Hematopoietic multipotent progenitor cell treated with erythropoietin and hydrocortisone succinate and interleukin-3 and kit ligand, for 15 days (in vitro differentiated cells): ENCODE measurements at places on chromosomes 1 and 21.

DNA sequence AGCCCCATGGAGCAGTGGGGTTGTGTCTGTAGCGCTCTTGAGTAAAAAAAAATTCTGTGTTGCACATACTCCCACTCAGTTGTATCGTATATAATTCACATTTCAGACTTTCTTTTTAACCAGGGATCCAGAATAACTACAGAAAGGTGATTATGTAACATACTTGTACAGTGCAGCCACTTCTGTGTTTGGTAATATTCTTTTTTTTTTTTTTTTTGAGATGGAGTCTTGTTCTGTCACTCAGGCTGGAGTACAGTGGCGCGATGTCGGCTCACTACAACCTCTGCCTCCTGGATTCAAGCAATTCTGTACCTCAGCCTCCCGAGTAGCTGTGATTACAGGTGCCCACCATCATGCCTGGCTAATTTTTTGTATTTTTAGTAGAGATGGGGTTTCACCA is 82.4 kb upstream of the MACF1 start:
- DNase-seq = no peak

DNA sequence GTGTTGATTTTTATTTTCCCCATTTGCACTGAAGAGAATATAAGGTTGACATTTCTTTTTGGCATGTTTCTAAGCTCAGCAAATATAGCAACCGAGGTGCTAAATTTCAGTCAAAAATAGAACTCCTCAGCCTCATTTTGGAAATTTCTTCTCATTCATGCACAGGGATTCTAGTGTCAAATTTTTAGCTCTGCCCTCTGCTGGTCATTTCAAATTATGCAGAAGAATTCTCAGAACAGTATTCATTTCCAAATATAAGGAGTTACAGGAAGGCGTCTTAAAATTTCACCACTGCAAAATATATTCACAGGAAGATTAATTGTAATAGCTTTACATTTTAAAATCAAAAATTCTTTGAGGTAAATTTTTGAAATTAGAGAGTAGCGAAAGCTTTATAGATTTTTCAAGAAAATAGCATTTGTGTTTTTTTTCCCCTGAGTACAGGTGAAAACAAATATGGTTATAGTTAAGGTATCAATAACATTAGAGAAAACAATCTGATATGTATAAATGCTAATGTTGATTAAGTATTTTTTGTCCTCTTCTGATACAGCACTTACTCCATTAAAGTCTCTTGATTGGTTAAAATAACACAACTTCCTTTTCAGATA is 57.9 kb downstream of the FMN2 start:
- DNase-seq = no peak

GRCh38 chr1:237282208-237282783 is 240.3 kb downstream of the RYR2 start:
- DNase-seq = no peak

DNA sequence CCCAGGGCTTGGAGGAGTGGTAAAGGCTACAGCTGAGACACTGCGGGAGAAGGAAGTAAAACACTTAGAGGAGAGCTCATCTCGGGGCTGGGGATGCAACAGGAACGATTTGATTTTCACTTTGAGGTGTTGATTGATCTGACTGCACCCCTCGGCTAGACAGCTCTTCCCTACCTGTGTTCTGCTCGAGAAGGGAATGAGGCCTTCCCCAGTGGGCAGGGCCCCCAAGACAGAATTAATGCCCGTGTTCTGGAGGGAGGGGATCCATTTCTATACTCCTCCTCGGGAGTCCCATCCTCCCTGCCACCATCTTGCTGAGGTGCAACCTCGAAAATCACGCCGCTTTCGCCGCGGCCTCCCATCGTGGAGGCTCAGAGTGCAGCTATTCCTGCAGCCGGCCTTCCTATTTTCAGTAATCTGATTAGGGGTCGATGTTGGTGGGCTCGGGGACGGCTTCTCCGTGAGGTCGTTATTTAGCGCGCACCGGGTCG is 2.4 kb downstream of the ATP2B4 start:
- no peak for DNase-seq

- no peak for DNase-seq
Measured at GRCh38 chr1:57471995-57472394, 48.1 kb upstream of the DAB1 start.

DNA sequence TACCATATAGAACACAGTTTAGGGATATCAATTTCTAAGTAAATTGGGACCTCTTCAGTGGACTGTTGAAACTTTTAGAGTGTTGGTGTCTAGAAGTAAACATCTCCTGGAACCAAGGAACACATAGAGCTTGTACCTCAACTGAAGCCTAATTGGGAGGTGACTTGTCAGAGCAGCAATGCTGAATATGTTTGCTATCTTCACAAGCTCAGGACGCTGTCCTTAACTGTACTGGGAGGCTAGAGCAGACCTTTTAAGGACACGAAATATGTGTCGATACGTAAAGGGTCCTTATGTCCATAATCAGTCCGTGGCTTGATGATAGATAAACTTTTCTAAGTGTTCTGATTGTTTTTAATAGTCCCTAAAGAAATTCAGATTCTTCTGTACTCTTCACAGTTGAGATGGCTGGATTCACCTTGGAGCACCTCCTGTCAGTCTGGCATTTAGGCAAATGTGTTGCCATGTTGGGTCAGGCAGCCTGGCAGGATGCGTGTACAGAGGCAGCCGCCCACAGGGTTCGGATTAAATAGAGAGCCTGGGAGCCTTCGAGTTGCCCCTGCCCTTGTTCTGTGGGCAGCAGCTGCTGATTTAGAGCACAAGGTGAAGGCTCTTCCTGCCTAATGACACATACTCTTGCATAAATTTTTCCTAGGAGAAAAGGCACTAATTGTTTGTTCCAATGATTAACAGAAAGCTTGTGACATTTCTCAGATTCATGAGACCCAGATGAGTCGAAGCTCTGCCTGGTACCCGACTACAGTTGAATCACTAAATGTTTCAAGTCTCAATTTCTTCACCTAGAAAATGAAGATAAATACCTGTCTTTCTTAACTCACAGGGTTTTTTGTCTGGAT is 3.6 kb downstream of the ACTN2 start:
- no peak for DNase-seq

GRCh38 chr1:22508329-22508728 is 55.0 kb upstream of the EPHA8 start:
- DNase-seq = no peak

DNA sequence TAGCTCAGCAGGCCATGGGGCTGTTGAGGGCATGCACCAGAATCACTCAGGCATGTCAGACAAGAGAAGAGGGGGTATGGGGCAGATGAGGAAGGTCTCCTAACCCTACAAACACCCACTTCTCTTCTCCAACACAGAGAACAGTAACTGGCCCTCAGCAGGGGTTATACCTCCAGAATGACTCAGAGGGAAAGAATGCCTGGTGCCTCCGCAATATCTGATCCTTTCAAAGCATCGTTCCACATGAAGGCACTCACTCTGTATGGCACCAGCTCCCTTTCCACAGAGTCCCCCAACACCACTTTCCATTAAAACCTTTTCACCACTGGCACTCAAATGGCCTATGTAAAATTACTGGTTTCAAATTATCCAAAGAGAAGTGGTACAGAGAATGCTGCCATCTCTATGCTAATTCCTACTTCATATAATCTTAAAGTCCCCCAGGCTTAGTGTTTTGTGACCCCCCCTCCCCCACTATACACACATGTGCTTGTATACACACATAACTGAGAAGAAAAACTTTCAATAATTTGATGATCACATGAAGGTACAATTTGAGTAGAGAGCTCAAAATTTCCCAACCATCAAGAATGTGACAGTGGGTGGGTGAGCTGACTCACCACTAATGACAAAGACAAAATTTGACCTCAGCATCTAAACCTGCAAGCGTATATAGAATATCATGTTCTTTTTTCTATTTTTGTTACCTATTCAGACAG is 91.5 kb downstream of the SIPA1L2 start:
- no peak for DNase-seq

GRCh38 chr1:11324567-11325165 is 51.7 kb downstream of the UBIAD1 start:
- DNase-seq = no peak

GRCh38 chr1:8448911-8449661 is 131.2 kb downstream of the SLC45A1 start:
- no peak for DNase-seq

GRCh38 chr1:195243492-195243891 is 1364.7 kb downstream of the KCNT2 start:
- DNase-seq = no peak

DNA sequence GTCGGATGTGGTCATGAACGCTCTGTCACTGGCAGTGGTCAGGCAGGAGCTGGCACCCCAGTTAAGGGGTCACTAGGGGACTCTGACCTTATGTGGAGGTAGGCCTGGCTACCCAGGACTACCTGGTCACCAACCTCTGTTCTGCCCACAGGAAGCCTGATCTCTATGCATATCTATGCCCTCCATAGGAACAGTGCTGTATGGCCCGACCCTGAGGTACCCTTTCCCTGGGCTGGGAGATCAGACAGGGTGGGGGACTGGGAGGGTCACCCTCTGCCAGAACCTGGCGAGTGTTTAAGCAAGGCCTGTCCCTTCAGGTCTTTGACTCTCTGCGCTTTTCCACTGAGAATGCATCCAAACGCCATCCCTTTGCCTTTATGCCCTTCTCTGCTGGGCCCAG is 19.0 kb downstream of the CYP4B1 start:
- DNase-seq = no peak

DNA sequence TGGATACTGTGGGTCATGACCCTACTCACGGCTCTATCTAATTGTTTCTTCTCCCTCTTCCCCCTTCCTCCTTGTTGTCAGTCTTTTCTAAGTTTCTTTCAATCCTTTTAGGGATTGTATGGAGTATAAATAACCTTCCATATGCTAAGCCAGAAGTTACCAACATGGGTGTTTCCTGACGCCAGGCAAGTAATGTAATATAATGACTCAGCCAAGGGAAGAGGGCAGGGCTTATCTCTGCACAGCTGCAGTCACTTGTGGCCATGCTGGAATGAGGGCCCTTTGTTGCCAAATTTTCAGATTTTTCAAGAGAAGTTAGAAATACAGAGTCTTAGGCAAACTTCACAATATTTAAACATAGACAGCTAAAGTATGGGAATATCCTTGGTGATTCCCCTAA is 194.6 kb downstream of the ST6GALNAC3 start:
- DNase-seq = no peak

- DNase-seq = no peak
Measured at GRCh38 chr1:8986814-8987190, 39.4 kb downstream of the SLC2A7 start.

DNA sequence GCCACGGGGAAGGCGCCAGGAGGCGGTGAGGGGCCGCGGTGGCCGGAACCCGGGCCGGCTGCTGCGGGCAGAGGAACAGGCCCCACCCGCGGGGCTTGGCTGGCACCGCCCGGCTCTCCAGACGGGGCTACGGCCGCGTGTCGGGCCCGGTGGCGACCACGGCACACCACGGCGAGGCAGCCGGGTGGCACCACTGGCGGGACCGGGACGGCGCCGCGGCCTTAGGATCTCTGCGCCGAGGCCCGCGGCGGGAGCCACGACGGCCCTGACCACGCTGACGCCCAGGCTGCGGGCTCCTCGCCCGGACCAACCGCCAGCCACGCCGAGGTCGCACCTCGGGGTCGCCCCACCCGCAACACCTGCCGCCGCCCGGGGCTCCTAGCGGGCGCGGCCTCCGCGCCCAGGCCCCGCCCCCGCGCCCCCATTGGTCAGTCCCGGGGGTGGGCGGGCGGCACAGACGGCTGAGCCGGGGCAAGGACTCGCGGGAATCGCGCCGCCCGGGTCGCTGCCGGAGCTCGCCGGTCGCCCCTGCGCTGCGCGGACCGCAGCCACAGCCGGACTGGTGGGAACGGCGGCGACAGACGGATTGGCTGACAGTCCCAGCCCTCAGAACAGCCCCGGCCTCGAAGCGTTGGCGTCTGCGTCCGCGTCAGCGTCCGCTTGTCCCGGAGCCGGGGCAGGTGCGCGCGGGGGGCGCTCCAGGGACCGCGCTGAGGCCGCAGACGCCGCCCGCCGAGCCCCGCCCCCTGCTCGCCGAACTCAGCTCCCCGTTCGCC is at the start of gene BMP8A:
Gene BMP8A, plus strand, starts transcription at position 491 of the 776 bp plus-strand sequence. CDS start 356 bp downstream, outside the sequence.
- DNase-seq = peak; percentile 23

DNA sequence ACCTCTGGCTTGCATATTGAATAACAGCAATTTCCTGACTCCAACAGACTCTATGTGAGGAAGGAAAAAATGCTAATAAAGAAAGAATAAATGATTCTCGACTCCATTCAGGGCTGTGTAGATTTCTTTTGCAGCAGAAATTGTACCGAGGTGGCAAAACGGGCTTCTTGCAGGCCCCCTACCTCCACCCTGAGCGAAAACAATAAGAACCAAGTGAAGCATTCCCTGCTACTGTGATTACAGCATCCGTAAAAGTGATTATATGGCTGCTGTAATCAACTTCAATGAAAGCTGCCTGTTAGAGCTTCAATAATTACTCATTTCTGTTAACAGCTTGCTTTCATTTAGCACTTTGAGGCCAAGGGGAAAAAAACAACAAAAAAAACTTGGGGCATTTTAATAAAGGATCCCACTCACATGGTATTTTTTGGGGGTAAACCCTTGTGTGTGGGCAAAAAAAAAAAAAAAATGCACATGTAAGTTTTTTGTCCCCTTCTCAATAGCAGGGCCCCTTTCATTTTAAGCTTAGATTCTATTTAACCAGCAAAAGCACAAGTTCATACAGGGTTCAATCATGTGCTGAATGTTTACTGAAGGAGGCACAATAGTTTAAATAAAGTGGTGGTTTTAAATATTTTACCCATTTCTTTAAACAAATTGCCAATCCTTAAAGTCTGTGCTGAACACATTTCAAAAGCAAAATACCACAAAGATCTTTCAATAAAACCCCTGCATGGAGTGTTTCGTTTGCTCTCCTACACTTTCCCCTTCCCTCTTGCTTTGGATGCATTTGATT is 271.6 kb downstream of the LMO4 start:
- DNase-seq = no peak

DNA sequence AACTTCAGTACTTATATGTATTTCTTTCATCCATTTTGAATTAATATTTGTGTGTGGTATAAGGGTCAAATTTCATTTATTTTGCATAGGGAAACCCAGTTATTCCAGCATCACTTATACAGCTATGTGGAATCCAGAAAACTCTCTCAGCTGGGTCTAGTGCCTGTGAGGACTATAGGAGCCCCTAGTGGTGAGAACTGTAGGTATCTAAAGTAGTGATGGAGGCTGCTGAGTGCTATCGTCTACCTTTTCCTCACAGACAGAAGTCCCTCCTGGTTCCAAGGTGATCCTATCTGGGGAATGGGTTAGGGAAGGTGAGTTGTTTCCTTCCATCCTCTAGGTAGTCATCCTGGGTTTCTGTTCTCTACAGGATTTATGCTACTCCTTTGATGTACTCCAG is 352.0 kb upstream of the C1orf87 start:
- DNase-seq = no peak

DNA sequence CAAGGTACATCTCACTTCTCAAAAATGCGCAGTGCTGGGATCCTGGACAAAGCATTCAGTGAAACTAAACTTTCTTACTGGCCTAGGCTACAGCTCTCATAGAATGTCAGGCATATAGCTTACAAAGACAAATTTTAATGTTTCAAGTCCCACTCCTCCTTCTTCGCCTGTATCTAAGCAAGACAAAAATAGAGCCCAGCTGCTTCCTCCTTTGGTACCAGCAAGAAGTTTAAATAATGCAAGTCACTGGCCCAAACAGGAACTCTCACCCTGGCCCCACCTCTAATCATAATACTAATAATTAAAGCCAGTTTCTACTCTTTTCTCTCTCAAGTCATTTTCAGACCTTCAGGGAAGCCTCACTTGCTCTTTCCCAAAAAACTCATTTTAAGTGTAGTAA is 1267.9 kb downstream of the MRPL39 start:
- no peak for DNase-seq

GRCh38 chr1:94118471-94118870 is 2.5 kb downstream of the ABCA4 start:
- DNase-seq = no peak

- no peak for DNase-seq
Measured at GRCh38 chr1:97712980-97713379, 207.9 kb downstream of the DPYD start.
